Suprapubic skin (tissue), 4 donors: ENCODE measurements at places on chromosomes 3 and 15.
A peak's percentile ranks its signal among the peaks of the same experiment; 100 is the strongest.

- no peak for DNase-seq
Measured at GRCh38 chr15:65841121-65841930, 28.0 kb upstream of the RAB11A start.

GRCh38 chr15:82649226-82649999 lies 2.2 kb upstream of the CPEB1 start:
- DNase-seq, result no peak

DNA sequence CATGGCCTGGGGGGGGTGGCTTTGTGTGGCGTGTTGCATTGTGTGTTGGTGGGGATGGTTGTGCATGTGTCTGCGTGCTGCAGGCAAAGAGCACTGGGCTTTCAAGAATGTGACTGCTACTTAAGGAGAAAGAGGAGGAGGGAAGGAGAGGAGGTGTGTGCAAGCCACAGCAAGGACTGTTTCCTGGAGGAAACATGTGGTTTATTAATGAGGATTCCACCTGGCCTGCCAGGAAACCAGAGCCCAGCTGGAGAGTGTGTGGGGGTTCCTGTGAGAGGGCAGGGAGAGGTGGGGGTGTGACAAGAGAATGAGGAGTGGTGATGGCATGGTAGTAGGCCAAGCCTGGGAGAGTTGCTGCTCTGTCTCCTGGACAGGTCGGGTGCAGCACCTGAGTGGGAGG lies 258.1 kb upstream of the ROPN1 start:
- no peak for DNase-seq

- no peak for DNase-seq
Measured at GRCh38 chr3:33146791-33147445, 33.1 kb downstream of the CRTAP start.

DNA sequence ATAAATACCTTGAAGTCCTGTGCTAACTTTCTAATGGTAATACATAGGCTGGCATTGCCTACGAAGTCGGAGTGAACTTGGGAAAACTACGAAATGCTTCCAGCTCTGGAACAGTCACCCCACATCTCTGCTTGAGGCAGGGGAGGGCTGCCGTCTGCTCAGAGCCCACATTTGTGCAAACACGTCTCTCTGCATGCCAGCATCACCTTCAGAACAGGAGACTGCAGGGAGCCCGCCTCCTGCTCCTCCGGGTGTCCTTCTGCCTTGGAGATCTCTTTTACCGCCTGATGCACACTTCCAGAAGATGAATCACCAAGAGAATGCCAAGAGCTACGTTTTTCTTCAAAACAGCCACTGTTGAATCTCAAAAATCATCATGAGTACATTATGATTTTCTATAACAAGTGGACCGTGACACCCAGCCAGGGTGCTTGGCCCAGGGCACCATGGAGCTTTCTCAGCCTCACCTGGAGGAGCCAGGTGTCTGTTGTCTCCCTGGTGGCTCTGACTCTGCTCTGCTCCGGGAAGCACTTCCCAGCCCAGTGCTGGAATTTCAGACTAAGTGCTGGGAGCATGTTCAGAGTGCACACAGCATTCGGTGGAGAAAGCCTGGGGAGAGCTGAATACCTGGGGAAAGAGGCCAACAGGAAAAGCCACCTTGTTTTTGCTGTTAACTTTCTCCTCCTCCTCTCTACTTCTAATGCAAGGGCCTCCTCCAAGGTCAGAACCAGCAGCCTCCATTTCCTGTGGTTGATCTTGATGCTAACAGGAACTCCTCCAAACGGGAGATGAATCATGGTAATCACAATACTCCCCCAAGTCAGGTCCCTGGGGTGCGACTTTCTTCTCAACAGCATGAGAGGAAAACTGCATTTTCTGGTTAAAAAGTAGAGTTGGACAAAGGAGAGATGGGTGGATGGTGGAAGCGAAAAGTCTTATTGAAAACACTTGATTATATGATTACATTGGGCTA lies 467.7 kb downstream of the GABRG3 start:
- no peak for DNase-seq

GRCh38 chr3:168090306-168091085 lies 5.2 kb downstream of the GOLIM4 start:
- DNase-seq, result no peak

DNA sequence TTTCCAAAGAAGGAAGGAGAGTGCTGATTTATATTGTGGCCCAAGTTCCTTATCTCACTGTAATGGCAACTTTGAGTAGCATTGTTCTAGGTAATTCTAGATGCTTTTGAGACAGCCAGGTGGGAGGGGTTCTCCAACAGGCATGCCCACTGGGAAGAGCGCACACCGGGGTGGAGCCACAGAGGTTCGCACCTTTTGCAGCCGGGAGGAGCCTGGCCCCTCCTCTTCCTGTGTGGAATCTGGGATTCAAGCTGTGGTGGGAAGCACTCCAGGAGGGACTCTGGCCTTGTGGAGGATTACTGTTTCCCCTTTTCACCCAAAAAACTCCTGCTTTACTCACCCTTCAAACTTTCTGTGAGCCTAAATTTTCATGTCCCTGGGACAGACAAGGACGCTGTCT lies 53.1 kb downstream of the CFAP20DC start:
- no peak for DNase-seq

DNA sequence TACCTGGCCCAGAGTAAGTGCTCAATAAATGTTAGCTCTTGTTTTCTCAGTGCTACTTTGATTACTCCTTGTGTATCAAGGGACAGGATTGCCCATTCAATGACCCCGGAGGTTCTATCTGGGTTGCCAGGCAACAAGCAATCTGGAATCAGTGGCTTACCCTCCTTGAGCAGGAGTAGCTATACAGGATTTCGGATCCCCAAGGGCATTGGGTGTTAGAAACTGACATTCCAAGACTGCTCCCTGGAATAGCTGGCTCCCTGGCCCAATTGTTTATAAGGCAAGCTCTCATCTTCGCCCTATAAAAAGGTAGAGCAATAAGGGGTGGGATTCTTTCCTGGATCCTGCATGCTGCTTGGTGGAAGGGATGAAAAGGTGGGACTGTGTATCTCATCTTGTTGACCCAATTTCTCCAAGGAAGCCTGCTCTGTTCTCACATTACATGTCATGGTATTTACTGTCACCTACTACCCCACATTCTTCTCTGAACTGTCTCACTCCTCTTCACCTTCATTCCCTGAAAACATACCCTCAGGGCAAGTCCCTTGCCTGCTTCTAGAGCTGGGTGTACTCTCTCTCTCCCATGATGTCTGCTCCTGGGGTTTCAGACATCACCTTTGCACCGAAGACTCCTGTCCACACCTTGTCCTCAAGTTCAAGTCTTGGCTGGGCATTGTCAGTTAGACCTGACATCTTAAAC lies 26.4 kb upstream of the SCN10A start:
- DNase-seq, result no peak

- no peak for DNase-seq
Measured at GRCh38 chr15:52803467-52804306, 13.6 kb upstream of the ONECUT1 start.

DNA sequence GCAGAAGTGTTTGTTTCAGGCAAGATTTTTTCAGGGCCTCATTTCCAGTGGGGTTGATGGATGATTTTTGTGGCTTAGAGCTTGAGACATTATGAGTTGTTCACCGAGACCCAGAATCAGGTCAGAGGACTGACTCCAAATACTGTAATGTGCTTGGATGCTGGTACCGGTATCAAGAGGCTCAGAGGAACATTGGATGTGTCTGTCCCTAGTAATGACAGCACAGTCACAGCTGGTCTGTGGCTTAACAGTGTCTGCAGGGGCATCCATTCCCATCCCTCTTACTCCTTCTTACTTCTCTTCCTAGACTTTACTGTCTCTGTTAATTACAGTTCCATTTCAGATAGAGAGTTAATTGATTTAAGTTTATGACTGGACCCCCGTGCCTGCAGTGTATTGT lies 107.8 kb downstream of the PTPRG start:
- DNase-seq, result no peak

GRCh38 chr3:144687862-144688261 lies 716.2 kb downstream of the DIPK2A start:
- DNase-seq, result no peak

- DNase-seq, result no peak
Measured at GRCh38 chr3:178443634-178444033, 92.6 kb upstream of the KCNMB2 start.

DNA sequence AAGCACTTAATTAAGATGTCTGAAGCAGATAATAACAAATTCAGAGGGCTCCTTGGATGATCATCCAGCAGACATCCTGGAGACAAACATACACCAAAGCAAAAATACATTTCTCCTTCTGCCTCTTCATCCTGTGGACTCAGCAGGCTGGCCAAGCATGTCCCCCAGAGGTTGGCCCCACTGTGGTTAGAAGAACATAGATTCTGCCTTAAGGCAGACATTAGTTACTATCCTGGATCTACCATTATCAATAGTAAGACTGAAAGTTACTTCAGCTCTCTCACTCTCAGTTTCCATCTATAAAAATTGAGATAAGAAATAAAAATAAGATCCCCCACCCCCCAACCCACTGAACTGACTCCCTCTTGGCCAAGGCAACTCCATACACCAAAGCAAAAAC lies 28.6 kb upstream of the TGFBR2 start:
- DNase-seq, result no peak

DNA sequence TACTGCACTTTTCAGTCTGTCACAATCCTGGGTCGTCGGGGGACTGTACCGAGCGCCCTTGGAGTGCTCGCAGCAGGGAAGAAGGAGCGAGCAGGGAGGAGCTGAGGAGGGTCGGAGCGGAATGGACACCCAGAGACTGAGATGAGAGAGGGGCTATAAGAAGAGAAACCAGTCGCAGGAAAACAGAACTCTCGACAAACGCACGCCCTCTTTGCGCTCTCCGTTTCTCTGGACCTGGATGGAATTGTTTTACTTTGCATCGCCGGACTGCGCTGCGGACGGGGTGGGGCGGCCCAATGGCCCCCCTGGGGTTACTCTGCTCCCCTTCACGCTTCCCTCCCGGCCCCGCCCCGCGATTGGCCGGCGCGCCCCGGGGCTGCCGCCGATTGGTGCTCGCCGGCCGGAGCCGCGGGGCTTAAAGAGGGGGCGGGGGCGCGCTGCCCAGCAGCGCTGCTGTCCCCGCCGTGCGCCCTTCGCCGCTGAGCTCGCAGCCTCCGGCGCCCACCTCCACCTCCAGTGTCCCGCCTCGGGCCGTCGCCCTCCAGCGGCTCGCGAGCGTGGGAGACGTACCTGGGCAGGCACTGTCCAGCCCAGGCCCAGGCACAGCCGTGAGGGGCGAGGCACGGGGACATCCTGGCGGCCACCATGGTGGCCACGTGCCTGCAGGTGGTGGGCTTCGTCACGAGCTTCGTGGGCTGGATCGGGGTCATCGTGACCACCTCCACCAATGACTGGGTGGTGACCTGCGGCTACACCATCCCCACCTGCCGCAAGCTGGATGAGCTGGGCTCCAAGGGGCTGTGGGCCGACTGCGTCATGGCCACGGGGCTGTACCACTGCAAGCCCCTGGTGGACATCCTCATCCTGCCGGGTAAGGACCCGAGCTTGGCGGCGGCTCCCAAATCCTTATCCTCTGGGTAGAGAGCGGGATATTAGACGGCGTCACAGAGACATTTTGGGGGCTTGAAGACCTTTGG lies at the start of gene CLDN11:
Gene CLDN11, plus strand, starts transcription at position 447 of the 977 bp plus-strand sequence. Its CDS starts 199 bp downstream, at position 646.
- DNase-seq, result peak; percentile 76

DNA sequence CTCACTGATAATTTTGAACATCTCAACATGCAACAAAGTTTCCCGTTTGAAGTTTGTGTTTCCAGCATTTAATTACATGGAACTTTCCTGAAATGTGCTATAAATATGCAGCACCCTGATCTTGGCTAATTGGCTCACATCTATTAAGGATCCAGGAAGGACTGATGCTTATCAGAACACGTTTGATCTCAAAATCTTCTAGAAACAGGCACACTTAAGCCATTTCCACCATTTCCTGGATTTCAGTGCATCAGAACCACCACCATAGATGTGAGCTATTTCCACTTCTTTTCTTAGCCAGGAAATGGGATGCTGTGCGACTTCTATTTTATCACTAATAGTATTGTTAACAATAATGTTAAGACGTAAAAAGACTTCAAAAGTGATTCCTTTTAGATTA lies 228.9 kb downstream of the FEZF2 start:
- DNase-seq, result no peak

GRCh38 chr3:162421721-162422120 lies 925.1 kb downstream of the OTOL1 start:
- no peak for DNase-seq

- no peak for DNase-seq
Measured at GRCh38 chr3:25385807-25386460, 42.1 kb upstream of the RARB start.

DNA sequence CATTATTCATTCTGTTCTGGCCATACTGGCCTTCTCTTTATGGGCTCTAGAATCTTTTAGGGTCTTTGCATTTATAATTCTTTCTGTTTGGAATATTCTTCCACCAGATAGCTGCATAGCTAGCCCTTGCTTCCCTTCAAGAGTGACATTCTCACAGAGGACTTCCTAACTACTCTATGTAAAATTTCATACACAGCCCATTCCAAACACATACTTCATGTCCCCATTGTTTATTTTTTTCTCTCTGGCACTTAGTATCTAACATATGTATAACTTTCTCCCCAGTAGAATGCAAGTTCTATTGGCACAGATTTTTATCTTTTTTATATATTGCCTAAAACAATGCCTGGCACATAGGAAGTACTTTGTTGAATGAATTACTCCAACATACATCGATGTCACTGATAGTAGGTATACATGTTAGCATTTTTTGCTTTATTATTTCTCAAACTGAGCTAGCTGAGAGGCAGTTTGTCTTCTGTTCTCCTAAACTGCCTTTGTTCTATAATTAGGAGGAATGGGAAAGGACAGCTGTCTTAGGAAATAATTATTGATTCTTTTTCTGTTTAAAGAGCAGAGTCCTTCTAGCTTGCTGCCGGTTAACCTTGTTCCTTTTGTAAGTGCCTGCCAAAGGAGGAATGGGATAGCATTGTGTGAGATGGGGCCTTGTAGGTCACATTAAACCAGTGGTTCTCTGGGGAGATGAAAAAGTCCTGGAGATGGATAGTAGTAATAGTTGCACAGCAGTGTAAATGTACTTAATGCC lies 7.9 kb downstream of the FAM162A start:
- no peak for DNase-seq

- DNase-seq, result no peak
Measured at GRCh38 chr3:42714171-42714852, 11.7 kb upstream of the HHATL start.

DNA sequence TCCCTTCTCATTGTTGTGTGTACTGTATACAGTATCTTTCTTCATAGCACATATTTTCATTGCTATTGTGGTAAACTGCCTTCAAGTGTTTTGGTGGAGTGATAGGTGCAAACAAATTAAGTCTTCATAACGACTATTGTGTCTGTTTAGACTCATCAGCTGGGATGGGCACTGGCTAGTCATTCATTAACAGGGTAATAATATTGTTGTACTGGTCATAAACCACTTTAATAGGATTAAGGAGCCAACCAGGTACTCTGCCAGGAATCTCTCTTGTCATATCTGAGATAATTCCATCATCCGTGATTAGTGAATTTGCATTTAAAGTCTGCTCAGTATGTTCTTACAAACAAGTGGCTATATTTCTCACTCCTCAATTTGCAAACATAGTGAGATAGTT lies 10.2 kb upstream of the TMEM45A start:
- no peak for DNase-seq

GRCh38 chr3:16181361-16181760 lies 6.9 kb downstream of the GALNT15 start:
- peak; percentile 95 for DNase-seq
